Tibial nerve (tissue), 4 donors: ENCODE measurements at places on chromosomes 13 and 19. TPM values are rescaled to one million over a fixed set of nuclear protein-coding genes. Genes with fewer than 3 reads are reported as not detected.

GRCh38 chr13:94710881-94711560 lies 1.3 kb downstream of the SOX21 start:
- no peaks in the 10 kb centered on the region for H3K36me3 ChIP-seq
- no peak for DNase-seq
- peak overlapping the region; percentile 4 for H3K4me3 ChIP-seq
- no peaks in the 10 kb centered on the region for H3K27me3 ChIP-seq
- no peak overlapping the region for H3K27ac ChIP-seq

Gene KRTDAP
- total RNA-seq = not detected

Gene KLK12
- not detected for total RNA-seq

Gene PTPRS
- total RNA-seq = 795 TPM

- no peaks in the 10 kb centered on the region for H3K4me1 ChIP-seq
- H3K27ac ChIP-seq = peak overlapping the region; percentile 92
- no peaks in the 10 kb centered on the region for H3K27me3 ChIP-seq
- no peaks in the 10 kb centered on the region for H3K36me3 ChIP-seq
Observed at GRCh38 chr13:106917024-106917571, 349.2 kb upstream of the ARGLU1 start.

GRCh38 chr13:66362485-66362884 lies 867.7 kb downstream of the PCDH9 start:
- no peak overlapping the region for H3K4me3 ChIP-seq
- H3K36me3 ChIP-seq = no peaks in the 10 kb centered on the region
- no peak for DNase-seq
- H3K4me1 ChIP-seq = no peaks in the 10 kb centered on the region
- no peak overlapping the region for H3K27ac ChIP-seq
- H3K27me3 ChIP-seq = no peaks in the 10 kb centered on the region

DNA sequence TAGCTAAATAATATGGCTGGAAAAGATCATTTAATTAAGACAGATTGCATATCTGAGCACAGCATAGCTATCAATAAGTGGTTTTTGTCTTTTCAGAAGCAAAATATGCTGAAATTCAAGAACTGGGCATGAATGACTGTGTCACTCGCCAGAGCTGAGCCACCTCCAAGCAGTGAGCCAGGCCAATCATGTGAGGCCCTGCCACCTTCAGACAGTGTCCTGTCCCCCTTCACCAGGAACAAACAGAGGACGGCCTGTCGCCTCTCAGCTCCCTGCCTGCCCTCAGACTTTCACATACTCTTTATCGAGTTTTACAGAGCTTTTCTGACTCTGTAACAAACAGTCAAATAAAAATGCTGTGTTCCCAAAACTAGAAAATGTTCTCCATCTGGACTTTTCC lies 171.0 kb upstream of the TSC22D1 start:
- H3K4me3 ChIP-seq = no peak overlapping the region
- H3K36me3 ChIP-seq = no peaks in the 10 kb centered on the region
- no peak overlapping the region for H3K27ac ChIP-seq
- H3K4me1 ChIP-seq = no peaks in the 10 kb centered on the region
- no peak for DNase-seq
- no peaks in the 10 kb centered on the region for H3K27me3 ChIP-seq

Gene OR10H2
- not detected for total RNA-seq

DNA sequence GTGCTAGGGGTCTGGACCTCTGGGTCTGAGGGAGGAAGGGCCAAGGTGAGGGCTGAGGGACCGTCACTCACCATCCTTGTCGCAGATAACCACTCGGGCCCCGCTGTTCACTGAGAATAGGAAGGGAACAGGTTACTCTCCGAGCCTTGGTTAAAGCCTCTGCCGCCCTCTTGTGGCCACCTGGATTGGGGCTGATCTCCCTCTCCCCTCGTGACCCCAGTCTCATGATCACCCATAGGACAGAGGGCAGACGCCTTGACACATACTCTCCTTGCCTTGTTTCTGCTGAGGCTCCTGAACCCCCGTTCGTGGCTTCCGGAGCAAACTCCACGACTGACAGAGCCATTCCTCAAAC lies 580 bp downstream of the HSD17B14 start:
- H3K4me1 ChIP-seq = peaks cover 17% of the 10 kb centered on the region
- DNase-seq = peak; percentile 99
- H3K27ac ChIP-seq = peak overlapping the region; percentile 73
- peak overlapping the region; percentile 30 for H3K4me3 ChIP-seq

- H3K36me3 ChIP-seq = no peaks in the 10 kb centered on the region
- no peak overlapping the region for H3K27ac ChIP-seq
- no peak for DNase-seq
Observed at GRCh38 chr13:86758116-86758515, 913.1 kb upstream of the SLITRK5 start.

- H3K27me3 ChIP-seq = no peaks in the 10 kb centered on the region
- DNase-seq = no peak
- no peaks in the 10 kb centered on the region for H3K36me3 ChIP-seq
- peaks cover 45% of the 10 kb centered on the region for H3K4me1 ChIP-seq
- no peak overlapping the region for H3K4me3 ChIP-seq
Observed at GRCh38 chr13:76828316-76828741, 57.9 kb downstream of the KCTD12 start.

- peak overlapping the region; percentile 15 for H3K4me3 ChIP-seq
- no peak overlapping the region for H3K27ac ChIP-seq
- no peak for DNase-seq
- no peaks in the 10 kb centered on the region for H3K4me1 ChIP-seq
Observed at GRCh38 chr19:53982001-53982451, 9.4 kb upstream of the CACNG6 start.

- no peaks in the 10 kb centered on the region for H3K36me3 ChIP-seq
- no peak for DNase-seq
- peaks cover 15% of the 10 kb centered on the region for H3K4me1 ChIP-seq
- H3K27me3 ChIP-seq = no peaks in the 10 kb centered on the region
- no peak overlapping the region for H3K4me3 ChIP-seq
Observed at GRCh38 chr13:48278806-48279205, 24.7 kb upstream of the RB1 start.

Gene EID2B
- total RNA-seq = 10.2 TPM

DNA sequence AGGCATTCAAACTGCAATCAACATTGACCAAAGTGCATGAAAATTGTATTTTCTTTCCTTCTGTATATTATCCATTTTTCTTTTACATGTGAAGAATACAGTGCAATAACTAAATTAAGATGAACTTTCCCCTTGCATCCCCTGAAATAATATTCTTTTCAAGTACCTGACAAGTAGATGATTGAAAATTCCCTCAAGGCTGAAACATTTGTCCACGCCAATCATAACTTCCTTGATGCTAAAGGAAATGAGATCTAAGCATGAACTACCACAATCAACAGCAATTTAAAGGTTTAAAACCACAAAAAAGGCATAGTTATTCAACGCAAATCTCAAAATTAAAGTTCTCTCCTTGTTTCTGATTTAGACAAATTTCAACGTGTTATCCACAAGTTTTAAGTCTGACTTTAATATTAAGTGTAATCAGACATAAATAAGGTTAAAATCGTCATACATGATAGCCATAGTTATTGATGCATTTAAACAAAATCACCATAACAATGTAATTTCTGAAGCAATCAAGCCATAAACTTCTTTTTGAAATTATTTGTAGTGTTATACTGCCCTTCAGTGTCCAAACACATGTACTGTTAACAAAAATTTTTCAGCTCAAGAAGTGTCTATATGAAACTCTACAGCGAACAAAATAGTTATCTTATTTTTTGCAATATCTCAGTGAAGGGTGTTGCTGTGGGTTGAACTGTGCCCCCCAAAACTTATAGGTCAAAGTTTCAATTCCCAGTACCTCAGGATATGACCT lies 169.5 kb downstream of the DCLK1 start:
- H3K27ac ChIP-seq = no peak overlapping the region
- no peak for DNase-seq
- no peaks in the 10 kb centered on the region for H3K4me1 ChIP-seq
